ENCODE measurements at places on chromosomes 5 and 9.

- DNase-seq, result no peak
These were observed 87.3 kb upstream of the GNAQ start for GRCh38 chr9:78118742-78119473.

GRCh38 chr5:93585041-93585766, 2.2 kb downstream of the NR2F1 start:
- DNase-seq, result peak; percentile 46

GRCh38 chr5:92886751-92887150, 694.3 kb downstream of the NR2F1-AS1 start:
- no peak for DNase-seq

- DNase-seq, result no peak
These were observed 10.3 kb upstream of the C9orf40 start for GRCh38 chr9:74963056-74963455.

DNA sequence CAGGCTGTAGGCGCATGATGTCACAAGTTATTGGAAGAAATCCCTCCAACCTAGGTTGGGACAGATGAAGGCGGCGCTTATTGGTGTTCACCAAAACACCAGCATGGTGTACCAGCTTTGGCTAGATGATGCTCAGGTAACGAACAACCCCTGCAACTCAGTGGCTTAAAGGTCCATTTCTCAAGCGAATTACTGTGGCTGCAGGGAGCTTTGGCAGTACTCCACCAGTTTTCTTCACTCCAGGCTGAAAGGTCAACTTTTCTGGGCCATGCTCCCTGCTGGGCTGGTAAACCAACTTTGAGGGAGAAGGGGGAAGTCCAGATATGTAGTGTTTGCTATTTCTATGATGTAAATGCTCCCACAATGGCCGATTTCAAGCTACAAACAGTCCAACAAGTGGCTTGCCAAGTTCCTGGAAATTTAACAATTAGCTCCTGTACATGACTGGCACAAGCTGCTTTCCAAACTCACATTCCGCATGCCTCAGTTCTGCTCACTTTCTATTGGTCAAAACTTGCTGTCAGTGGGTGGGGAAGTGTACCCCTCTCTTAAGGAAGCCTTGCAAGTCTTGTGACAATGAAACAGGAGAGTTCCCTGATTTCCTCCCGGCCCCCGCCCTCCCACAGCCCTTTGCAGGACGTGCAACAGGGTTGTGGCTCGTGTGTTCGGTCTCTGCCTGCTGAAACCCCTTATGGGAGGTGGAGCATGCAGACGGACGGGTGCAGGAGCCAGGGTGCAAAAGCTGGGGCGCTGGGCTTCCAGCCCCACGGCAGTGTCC, 588 bp upstream of the ZBED3 start:
- no peak for DNase-seq
